HuH-7.5 (cell line): ENCODE measurements at places on chromosomes 1 and 21.

GRCh38 chr1:232140419-232141166, 489.3 kb downstream of the SIPA1L2 start:
- DNase-seq: no peak

DNA sequence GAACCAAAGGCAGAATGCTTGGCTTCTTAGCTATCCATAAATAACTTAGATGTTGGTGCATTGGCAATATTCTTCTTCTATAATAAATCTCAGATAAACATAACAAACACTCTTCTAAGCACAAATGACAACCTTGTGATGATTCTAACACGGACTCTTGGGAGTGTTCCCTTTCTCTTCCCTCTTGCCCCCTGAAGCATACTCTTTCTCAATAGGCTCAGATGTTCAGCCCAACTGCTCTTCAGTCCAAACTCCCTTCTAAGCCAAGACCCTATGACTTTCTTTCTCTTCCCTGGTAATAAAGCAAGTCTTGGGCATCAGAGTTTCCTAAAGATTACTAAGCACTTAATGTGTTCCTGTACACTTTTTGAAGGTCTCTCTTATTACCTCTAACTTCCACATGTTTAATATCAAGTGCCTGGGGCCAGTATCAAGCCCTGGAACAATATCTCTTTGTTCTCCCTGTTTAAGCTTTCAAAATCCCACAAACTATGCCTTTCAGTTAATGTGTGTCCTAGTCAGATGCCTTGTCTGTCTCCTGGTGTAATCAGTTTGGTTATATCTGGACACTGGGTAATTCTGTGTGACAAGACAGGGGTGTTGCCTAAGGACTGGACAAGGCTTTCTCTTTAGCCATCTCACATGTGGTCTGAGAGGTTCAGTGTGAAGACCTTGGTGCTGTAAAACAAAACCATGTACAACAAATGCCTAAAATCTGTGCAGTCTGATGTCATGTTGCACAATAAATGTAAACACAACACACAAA, 92.9 kb upstream of the IVNS1ABP start:
- DNase-seq: no peak

DNA sequence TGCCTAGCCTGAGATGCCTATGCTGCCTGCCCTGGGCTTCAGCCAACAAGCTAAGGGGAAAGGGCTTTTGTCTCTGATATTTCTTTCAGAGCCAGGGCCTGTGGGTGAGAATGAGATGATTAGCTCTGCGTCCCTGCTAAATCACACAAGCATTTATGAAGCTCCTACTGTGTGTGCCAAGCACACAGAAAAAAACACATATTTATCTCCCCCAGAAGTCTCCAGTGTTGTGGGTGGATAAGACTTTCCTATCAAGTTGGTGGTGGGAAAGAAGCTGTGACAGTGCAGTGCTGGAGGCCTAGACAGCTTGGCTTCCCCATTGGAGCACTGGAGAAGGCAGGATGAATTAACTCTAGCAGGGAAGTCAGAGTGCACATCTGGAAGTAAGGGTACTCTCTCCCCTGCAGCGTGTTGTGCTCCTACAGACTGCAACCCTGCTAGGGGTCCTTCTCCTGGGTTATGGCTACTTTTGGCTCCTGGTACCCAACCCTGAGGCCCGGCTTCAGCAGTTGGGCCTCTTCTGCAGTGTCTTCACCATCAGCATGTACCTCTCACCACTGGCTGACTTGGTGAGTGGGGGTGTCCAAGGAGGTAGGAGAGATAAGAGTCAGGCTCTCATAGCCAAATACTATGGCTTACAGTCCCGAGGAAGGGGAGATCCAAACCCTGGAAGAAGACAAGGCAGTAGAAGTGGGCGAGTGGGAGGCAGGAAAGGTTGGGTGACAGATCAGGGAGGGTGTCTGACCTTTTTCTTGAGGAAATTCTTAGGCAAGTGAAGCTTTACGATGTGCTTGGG, 1.7 kb downstream of the SLC50A1 start:
- DNase-seq: no peak

- DNase-seq: no peak
These were observed 46.3 kb downstream of the ELAPOR1 start for GRCh38 chr1:109160071-109160840.

- no peak for DNase-seq
These were observed 30.5 kb downstream of the CASZ1 start for GRCh38 chr1:10765734-10766478.

- no peak for DNase-seq
These were observed 1.5 kb downstream of the UBE2G2 start for GRCh38 chr21:44800103-44800502.

- no peak for DNase-seq
These were observed 122.1 kb downstream of the UBR4 start for GRCh38 chr1:19087737-19088594.

- DNase-seq: peak; percentile 90
These were observed 33.4 kb downstream of the QSOX1 start for GRCh38 chr1:180188091-180188506.

DNA sequence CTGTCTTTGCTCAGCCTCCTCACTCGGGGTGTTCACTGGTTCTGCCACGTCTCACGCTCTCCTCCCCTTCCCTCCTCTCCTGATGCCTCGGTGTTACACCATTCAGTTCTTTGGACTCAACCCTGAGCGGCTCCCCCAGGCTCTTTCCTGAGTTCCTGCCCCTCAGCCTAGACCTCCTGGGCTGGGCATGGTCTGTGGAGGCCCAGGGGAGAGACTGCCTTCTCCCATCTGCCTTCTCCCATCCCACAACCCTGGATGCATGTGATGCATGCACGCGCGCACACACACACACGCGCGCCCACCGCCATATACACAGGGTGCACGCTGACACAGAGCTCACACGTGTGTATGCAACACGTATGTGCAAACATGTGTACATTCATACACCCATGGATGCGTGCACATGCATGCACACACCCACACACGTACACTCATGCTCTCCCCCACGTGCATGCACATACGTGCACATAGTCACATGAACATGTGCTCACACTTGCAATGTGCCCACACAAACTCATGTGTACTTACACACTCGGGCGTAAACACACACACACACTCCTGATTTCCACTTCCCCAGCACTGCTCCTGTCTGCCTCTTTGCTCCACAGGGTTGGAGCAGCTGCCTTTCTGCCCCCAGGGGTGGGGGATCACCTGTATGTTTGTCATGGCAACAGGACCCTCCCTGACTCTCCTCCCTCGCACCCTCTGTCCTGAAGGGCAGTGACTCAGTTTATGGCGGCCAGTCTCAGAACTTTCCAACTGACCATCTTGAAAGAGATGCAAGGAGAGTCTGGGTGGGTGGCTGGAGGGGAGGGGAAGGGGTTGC, 59.0 kb downstream of the HUNK start:
- no peak for DNase-seq

GRCh38 chr1:209766051-209766450, 10.2 kb downstream of the TRAF3IP3 start:
- DNase-seq: no peak

DNA sequence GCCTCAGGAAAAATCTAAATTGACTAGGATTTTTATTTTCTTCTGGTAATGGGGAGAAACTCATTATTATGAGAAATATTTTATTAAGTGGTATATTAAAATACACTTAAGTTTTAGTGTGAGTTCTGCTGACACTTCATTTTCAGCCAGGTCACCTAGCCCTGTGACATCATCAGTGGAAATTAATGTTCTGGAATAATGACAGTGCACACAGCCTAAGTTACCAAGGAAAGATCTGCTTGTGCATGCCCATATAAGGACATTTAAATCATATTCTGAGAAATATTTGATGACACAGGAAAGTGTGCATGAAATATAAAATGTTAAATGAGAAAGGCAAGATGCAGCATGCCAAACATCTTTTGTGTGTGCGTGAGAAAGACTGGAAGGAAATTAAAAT, 102.0 kb downstream of the KIF14 start:
- no peak for DNase-seq

GRCh38 chr1:3403388-3404231, 50.9 kb upstream of the ARHGEF16 start:
- no peak for DNase-seq

GRCh38 chr1:229848752-229849677, 218.0 kb upstream of the GALNT2 start:
- peak; percentile 51 for DNase-seq

DNA sequence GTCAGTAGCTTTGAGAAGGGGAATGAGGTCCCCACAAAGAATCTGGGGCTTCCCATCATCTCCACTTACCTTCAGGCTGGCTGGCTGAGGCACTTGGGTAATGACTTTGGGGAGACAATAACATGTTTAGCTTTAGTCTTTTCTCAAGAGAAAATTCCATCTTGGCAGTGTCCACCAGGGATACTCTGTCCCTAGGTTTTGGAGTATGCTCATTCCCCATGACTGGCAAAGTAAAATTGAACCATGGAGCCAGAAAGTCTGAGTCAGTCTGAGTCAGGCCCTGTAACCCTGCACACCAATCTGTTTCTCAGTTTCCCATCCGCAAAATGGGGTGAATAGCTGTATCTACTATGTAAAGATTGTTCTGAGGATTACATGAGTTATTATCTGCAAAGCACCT, 28.2 kb downstream of the RUNX1 start:
- no peak for DNase-seq

DNA sequence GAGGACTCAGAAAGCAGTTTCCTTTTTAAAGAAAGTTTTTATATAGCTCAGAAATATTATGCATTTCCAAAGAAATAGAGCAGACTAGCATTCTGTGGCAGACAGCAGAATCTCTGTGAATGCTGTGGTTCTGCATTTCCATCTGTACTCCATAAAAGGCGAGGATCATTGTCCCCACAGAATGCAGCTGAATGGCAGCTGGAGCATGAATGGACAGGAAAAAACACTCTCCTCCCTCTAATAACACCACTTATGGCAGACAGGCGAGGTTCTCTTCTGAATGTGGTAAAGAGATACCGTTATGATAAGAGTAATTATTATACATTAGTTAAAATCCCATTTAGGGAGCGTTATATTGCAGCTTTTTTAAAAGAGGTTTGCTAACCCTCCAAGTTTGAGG, 81.4 kb upstream of the WLS start:
- DNase-seq: no peak

GRCh38 chr1:112778137-112778536, 63.0 kb upstream of the PPM1J start:
- no peak for DNase-seq

DNA sequence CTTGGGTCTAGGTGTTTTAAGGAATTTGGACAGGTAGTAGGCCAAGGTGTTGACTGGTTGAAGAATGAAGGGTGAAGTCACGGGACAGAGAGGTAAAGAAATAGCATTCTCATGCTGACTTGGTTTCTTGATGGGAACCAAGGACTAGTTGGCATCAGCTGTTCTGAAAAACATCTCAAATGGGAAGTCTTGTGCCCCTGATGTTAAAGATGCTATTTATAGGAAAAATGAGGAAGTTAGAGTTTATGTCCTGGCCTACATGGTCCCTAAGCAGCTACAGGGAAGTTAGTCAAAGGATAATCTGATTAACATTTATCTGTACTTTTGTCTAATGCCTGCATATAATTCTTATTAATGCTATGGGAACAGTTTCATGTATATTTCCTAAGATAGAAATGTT, 262.4 kb downstream of the HHIPL2 start:
- no peak for DNase-seq

DNA sequence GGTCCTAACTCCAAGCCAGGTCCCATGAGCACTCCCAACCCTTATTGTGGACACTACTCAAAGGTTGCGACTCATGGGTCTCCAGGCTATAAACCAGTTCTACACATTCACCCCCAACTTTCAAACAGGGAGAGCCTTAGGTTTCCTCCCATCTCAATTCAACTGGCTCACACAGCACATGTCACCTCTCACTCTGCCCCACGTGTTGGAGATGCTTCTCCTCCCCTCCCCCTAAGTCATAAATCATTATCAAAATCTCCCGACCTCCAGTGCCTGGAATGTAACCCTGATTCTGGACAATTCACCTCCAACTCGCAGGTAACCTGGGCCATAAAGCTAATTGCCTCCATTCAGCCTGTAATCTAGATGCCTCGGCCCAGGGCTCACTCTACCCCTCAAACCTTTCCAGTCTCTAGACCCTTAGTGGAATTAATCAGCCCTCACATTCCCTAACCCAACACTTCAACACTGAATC, 595 bp downstream of the AK2 start:
- no peak for DNase-seq
